ENCODE measurements at places on chromosomes 2 and 18.

DNA sequence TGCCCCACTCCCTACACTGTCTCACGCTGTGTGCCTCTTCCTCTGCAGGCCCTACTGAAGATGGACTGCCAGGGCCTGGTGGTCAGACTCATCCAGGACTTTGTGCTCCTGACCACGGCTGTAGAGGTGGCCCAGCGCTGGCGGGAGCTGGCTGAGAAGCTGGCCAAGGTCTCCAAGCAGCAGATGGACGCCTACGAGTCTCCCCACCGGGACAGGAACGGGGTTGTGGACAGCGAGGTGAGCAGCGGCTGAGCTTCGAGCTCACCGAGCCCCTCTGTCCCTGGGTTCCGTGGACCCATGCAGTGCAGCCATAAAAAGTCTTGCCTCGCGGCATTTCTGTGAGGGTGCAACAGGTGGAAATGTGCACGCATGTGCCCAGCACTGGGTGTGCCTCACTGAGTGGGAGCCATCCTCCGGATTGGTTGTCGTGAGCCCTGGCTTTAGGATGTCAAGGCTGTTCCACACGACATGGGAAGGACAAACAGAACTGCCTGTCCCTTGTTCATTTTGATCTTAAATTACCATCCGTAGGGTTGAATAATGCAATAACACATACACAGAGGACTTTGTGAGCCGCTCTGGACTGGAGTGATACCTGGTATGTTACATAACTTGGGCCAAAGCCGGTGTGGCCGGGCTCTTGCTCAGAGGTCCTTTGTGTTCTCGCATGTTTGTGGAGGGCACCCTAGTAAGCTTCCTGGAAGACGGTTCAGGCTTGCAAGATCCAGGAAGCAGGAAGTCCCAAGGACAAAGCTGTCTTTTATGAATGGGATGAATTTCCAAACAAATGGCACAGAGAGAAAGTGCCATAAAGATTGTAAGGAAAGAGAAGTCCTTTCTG, 100.9 kb downstream of the SH3BP4 start:
- no peak for DNase-seq

- no peak for DNase-seq
Measured at GRCh38 chr2:207142461-207142860, 23.3 kb downstream of the KLF7 start.

GRCh38 chr2:121359716-121360565, 74.9 kb upstream of the TFCP2L1 start:
- DNase-seq = no peak

DNA sequence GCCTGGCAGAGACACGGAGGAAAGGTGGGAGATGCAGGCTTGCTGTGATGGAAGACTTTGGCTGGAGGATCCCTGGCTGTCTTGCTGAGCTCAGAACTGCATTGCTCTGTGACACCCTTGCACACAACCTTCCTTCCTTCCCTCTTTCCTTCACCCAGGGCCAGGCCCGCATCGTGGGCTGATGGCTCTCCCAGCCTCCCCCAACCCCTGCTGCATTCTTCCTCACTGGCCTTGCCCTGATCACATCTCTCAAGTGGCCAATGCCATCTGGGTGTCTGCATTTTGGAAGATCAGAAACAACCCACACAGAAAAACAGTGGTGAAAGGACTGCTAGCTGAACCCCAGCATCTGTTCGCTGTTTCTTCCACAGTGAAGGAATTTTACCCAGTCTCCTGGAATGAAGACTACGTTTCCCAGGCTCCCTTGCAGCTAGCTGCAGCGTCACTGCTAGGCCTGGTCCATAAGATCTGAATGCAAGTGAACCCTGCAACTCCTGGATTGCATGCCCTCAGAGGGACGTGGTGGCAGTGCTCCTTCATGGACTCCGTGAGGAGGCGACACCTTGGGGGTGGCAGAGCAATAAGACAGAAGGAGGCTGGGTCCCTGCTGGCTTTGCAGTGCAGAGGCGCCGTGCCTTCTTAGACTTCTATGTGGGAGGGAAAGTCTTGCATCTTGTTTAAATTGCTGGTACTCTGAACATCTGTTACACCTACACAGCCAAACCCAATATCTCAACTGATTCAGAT, 78.9 kb upstream of the YWHAQ start:
- DNase-seq = no peak

DNA sequence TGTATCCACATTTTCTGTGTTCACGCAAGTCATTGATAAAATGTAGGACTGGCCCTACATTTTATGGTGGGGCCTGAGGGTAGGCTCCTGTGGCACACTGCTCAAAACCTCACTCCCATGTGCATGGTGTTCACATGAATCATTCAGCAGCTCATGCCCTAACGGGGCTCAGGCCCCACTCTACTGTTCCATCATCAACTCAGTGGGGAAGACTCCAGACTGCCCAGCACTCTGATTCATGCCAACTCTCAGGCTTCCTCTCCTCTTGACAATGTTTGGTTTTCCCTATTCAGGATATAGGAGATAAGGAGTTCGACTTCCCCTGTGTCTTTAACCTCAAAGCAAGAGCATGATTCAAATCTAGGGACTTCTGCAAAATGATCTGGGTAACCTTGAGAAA, 92.0 kb upstream of the BOD1L2 start:
- DNase-seq = peak; percentile 6

Measured in kidney tubule cell (primary cell).